Astrocyte of the hippocampus (primary cell): ENCODE measurements at places on chromosomes 2 and 18.
A peak's percentile ranks its signal among the peaks of the same experiment; 100 is the strongest.

- peak; percentile 74 for DNase-seq
These were observed 87.0 kb downstream of the FARSB start for GRCh38 chr2:222568865-222569264.

DNA sequence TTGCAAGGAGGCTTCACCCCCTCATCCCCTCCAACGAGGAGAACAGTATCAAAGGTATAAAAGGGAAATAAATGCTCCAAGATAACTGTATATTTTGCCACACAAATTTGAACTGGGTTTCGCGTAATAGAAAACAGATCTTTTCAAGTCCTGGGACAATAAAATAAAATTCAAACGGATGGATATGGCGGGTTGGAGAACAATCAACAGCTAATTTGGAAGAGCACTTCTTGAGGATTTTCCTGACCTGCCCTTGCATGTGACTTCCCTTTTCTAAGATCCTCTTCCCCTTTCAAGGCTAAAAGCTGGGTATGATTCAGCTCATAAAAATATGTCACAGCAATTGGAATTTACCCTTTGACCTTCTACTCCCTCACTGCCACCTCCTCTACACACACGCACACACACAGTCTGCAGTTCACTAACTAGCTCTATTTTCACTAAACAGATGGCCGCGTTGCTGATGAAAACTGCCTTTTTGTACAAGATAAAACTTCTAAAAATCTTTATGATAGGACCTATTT lies 386.9 kb downstream of the FIGN start:
- DNase-seq, result no peak

DNA sequence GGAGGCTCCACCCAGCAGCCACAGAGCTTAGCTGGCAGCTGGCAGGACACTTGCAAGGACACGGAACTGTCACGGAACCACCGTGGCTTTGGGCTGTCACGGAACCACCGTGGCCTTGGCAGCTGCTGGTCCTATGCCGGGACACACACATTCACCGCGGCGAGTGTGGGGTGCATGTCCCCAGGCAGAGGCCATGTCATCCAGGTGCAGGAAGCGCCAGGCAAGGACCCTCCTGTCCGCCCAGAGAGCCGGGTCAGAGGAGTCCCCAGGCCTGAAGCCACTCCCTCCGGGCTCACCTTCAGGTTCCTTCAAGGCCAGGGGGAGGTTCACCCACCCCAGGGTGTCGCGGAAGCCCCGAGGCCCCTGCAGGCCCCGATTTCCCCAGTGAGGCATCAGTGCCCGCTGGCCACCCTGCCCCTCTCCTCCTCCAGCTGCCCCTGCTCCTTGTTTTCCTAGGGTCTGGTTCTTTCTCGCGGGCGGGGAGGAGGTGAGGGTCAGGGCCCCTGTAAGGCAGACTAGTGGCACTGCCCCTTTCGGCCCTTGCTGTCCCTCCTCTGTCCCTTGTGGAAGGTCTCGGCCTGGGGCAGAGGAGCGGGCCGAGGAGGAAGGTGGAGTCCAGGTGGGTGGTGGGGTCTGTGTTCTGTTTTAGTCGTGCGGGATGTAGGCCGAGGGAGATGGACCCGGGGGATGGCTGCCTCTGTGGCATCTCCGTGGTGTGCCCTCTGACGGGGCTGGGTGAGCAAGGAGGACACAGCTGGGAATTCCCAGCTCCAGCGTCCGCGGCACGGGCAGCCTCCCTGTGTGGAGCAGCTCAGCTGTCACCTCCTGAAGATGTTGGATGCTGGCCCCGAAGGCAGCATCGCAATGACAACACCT lies 60.6 kb downstream of the NFATC1 start:
- DNase-seq, result no peak

GRCh38 chr2:122755281-122755780 lies 999.9 kb downstream of the TSN start:
- DNase-seq, result no peak

DNA sequence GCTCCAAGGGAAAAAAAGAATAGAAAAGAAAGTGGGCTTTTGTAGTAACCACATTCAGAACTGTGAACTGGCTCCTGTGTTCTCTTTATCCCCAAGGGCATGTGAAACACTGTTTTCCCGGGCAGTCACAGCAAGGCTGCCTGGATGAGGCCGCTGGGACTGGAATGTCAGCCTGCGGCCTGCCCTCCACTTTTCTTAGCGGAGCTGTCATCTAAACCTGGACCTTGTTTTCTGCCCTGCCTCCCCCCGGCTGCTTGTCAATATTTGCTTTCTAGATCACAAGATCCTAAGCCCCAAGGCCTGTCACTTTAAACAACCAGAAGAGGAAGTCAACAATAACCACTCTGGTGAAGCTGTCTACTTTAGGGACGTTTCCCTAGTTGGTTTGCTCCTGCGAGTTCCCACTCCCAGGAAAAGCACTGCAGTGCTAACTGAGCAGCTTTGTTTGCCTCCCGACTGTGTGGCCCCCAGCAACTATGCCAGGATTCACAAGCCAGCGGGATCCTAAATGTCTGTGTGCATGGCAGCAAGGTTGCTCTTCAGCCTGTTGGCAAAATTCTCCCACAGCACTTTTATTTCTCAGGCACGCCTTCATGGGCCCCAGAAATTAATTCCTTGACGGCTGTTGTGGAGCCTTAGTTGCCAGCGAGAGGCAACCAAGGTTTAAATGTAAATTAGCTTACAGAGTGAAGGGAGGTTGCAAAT lies 30.6 kb downstream of the SOWAHC start:
- peak; percentile 65 for DNase-seq

DNA sequence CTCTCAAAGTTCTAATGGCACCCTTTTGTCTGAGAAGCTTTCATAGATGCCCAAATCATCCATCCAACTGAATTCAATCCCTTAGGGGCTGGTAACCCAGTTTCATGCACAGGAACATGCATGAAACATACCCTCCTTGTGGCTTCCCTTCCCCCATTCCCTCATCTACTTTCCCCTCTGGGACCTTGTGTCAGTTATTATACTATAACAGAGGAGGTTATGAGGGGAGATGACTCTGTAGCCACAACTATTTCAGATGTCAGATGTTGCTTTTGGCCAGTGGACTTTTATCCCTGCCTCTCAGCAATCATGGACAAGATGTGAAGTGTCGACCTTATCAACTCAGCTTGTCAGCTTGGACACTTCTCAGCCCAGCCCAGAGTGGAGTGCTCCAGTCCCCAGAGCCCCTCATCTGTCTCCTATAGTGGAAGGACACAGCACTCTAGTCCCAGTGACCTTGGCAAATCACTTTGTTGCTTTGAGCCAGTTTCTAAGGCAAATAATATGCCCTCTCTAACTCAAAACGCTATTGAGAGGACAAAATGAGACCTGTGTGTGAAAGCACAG lies 8.4 kb downstream of the DHRS9 start:
- no peak for DNase-seq

DNA sequence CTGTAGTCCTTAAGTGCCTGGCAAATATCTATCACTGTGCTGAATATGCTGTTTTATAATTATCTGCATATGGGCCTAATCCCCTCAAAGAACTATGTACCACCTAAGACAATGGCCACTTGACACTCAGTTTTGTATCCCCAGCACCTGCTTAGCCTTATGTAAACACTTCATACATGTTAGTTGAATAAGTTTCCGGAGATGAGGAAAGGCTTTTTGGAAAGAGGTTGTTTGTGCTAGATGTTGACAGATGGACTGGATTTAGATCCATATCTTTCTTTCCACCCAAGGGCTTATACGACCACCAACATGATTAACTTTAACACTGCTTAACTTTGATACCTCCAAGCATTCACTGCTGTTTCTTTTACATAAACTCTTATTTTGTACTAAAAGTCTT lies 63.3 kb downstream of the FAM228A start:
- no peak for DNase-seq

- DNase-seq, result no peak
These were observed 54.5 kb downstream of the MFSD6 start for GRCh38 chr2:190462611-190463010.

DNA sequence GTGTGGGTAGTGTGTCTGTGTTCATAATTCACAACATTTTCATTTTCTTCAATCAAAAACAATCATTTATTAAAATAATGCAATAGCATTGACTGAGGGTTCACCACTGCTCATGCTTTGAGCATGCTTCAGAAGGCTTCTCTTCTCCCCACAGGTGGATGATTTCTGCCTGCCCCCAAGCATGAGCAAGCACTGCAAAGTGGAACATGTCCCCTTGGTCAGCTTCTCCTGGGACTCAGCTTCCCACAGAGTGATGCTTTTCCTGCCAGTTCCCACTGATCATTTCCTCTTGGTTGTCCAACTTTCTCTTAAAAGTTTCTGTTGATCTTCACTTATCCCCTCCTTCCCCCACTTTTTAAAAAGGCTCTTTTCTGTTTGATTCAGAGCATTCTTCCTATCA lies 31.5 kb upstream of the CDH19 start:
- DNase-seq, result no peak

DNA sequence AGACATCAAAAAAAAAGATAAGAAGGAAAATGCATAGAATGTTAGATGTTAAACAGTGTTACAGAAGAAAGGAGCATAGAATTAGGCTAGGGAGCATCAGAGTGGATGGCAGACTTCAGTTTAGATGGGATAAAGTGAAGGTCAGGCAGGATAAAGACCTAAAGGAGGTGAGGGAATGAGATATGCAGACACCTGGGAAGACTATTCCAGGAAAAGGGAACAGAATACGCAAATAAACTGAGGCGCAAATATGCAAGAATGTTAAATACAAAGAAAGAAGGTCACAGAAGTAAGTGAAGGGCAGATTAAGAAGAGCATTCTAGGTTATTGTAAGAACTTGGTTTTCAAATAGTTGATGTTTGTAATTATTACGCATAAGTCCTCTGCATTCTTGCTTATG lies 116.3 kb upstream of the REG3A start:
- DNase-seq, result no peak

DNA sequence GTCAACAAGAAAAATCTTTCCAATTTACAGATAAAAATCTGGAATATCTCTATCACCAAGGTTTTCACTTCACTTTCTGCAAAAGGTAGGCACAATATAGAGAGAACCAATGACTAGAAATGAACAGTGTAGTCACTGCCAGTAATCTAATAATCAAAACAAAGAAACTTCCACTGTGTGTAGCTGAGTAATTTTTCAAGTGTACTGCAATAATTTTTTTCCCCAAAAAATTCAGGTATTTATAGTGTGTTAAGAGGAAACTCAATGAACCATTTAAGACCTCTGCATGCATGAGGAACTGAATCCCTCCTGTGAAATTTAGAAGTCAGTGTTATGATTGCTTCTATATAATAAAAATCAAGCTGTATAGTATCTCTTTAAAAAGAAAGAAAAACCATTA lies 121.8 kb downstream of the MEMO1 start:
- DNase-seq, result no peak

DNA sequence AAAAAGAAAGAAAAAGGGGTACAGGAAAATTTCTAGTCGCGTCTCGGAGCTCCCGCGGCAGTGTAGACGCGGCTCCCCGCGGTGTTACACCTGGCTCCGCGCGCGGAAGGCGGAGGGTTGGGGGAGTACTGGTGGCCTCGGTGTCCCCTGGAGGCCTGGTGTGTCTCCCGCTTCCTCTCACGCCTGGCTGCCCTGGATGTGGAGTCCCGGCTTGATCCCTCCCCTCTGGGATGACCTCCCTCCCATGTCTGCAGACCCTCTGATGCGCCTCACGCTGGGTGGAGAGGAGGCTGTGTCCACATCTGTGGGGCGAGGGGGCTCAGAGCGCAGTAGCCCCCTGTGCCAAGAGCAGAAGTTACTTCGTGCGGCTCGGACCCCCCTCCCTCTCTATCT lies 1.2 kb downstream of the KIF5C start:
- peak; percentile 13 for DNase-seq

GRCh38 chr2:7816233-7816632 lies 865.6 kb upstream of the ID2 start:
- no peak for DNase-seq

GRCh38 chr2:138716183-138716582 lies 64.0 kb downstream of the NXPH2 start:
- DNase-seq, result no peak

- peak; percentile 98 for DNase-seq
These were observed at the start of gene GCA for GRCh38 chr2:162343824-162344616. GCA (plus strand) TSS chr2:162344132; CDS start chr2:162344249, 117 bp downstream.

- DNase-seq, result no peak
These were observed 39.9 kb downstream of the ZNF516 start for GRCh38 chr18:76455003-76455676.

DNA sequence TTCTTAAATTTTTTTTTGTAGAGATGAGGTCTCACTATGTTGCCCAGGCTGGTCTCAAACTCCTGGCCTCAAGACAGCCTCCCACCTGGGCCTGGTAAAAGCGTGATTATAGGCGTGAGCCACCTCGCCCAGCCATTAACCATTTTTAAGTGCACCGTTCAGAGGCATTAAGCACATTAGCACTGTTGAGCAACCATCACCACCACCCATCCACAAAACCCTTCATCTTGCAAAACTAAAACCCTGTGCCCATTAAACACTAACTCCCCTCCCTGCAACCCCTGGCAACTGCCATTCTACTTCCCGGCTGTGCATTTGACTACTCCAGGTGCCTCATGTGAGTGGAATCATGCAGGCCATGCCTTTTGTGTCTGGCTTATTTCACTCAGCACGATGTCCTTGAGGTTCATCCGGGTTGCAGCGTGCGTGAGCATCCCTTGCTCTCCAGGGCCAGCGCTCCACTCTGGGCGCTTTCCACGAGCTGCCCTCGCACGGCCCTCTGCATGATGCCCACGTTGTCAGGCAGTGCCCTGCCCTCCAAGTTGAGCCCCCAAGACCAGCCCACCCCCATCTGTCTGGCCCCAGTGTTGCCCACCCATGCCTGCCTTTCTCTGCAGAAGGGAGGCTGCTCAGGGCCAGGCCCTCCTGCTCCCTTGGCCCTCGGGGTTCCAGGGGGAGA lies 63.0 kb upstream of the GLI2 start:
- no peak for DNase-seq

DNA sequence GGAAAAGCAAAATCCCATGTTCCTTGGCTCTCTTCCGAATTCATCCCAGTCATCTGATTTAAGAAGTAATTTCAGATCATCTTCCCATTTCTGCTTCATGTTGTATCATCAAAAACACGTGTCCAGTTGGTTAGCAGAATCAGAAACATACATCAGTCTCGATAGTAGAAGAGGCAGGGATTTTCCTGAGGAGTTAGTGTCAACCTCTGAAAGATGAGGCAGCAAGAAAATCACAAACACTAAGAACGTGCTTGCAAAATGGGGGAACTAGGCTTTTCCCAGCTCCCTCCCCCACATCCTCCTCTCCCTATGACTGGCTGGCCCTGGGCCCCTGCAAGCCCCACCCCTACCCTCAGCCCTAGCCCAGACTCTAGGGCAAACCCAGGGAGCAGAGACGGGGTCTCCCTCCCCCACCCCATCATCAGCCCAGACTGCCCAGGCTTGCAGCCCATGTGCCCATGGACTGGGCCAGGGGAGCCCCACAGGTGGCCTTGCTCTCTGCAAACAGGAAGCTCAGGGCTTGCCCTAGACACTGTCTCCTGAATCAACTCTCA lies 161.0 kb upstream of the ID2 start:
- no peak for DNase-seq

- peak; percentile 59 for DNase-seq
These were observed 56.6 kb downstream of the GDF7 start for GRCh38 chr2:20723543-20723942.

- no peak for DNase-seq
These were observed 68.3 kb downstream of the TET3 start for GRCh38 chr2:74052732-74053710.
